ENCODE measurements at places on chromosomes 4 and X.

- DNase-seq: no peak
These were observed 320.7 kb upstream of the FTHL17 start for GRCh38 chrX:31392513-31392912.

GRCh38 chrX:29547877-29548276 lies 667.5 kb upstream of the MAGEB2 start:
- no peak for DNase-seq

- DNase-seq: no peak
These were observed 48.2 kb upstream of the UXT start for GRCh38 chrX:47707031-47707780.

- peak; percentile 18 for DNase-seq
These were observed 1.0 kb upstream of the USP27X start for GRCh38 chrX:49878128-49878833.

- no peak for DNase-seq
These were observed 52.6 kb upstream of the MTM1 start for GRCh38 chrX:150515801-150516200.

DNA sequence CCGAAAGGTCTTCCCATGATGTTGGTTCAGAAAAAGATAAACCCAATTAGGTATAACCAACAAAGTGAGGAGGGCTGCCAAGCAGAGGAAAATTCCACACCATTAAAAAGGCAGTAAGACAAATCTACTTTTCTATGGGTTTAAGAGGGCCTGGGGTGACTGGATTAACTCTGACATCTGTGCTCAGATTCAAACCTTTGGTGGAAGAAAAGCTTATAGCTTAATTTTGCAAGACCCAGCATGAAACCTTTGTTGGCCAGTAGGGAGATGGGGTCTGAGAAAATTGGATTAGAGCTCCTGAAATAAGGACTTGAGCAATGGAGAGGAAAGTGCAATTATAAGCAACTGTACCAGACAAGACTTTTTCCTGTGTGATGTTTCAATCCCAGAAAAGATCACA lies 104.2 kb downstream of the KDR start:
- DNase-seq: no peak

DNA sequence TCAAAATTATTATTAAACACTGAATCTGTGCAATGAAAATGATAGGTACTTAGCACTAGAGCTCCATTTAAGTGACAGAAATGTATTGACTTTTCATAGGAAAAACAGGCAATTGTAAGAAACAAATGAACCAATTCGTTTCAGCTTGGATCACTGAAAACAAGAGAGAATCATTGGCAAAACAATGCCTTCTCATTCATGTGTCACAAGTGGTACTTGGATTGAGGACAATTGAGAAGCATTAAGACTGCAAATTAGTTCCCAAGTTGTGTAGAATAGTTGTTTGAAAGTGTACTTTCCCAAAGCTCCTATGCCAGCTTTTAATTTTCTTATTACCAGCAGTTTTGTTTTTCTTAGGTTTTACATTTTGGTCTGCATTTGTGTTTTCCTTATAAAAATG lies 20.6 kb downstream of the CNKSR2 start:
- no peak for DNase-seq

- DNase-seq: no peak
These were observed at the start of gene NRK for GRCh38 chrX:105822138-105823091. NRK (plus strand) TSS chrX:105822539; CDS start chrX:105822846, 307 bp downstream.

GRCh38 chrX:38820751-38821150 lies 19.5 kb downstream of the MID1IP1 start:
- DNase-seq: no peak

DNA sequence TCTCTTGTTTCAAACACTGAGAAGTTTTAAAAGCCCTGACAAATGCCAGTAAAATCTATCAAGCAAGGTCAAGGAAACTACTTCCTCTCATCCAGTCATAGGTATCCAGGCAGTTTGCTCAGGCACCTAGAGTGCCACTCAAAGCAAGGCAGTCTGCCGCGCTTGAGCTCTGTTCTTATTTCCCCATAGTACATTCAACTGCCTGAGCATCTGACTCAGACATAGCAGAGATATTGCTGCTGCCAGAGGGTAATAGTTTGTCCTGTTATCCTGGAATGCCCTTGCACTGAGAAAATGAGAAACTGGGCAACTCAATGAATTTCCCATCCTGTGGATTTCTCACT lies 16.1 kb upstream of the ATP8A1 start:
- peak; percentile 29 for DNase-seq

DNA sequence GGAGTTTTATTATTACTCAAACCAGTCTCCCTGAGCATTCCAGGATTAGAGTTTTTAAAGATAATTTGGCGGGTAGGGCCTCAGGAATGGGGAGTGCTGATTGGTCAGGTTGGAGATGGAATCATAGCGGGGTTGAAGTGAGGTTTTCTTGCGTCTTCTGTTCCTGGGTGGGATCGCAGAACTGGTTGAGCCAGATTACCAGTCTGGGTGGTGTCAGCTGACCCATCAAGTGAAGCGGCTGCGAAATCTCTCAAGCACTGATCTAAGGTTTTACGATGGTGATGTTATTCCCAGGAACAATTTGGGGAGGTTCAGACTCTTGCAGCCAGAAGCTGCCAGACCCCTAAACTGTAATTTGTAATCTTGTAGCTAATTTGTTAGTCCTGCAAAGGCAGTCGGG lies 25.1 kb upstream of the SETD7 start:
- DNase-seq: no peak

- no peak for DNase-seq
These were observed 61.3 kb downstream of the NUDT11 start for GRCh38 chrX:51435101-51435500.

DNA sequence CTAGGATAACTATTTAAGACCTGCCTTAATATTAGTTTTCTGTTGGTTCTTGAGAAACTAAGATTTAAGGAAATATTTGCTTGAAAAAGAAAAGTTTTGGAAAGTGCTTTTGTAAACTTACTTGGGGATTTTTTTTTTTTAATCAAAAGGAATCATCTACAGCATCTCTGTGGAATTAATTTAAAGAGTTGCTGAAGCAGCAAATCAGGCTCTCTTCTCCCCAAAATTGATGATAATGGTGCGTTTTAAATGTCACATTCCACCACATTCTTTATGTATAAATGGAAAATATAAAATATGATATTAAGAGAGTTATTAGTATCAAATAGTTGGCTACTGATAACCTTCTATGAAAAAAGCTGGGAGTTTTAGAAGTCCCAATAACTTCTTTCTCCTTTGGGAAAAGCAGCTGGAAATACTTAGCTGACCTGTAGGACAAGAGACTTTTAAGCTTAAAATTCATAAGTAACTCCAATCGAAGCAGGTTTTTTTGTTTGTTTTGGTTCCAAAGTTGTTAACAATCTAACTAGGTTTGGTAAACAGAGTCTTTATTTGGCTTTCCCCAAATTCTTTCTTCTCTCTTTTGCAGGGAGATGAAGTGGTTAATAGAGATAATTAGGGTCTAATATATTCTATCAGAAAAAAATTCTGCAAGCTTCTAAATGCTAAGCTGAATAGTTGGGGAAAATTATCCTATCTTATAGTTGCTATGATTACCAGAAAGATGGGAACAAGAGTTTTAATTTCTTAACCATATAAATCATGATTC lies 4.4 kb downstream of the KLF3 start:
- no peak for DNase-seq

DNA sequence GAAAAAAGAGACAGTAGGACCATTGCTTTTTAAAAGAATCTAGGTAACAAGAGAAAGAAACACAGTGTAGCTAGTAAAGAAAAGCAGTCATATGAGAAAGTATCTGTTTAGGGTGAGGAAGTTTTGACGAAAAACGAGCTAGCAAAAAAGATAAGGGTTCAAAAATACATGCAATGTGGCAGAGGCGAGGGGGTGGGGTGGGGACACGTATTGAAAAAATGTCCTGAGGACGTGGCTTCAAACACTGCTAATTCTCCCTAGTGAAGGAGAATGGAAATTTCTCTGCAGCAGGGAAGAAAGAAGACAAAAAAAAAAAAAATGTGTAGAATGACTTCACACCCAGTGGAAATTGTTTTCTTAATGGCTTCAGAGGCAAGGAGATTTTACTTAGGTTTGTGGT lies 856.4 kb upstream of the INTU start:
- no peak for DNase-seq

All from hematopoietic multipotent progenitor cell treated with erythropoietin and hydrocortisone succinate and interleukin-3 and kit ligand, for 4 days (in vitro differentiated cells).